ENCODE measurements at places on chromosomes 1 and 21. TPM values are rescaled to one million over a fixed set of nuclear protein-coding genes. Genes with fewer than 3 reads are reported as not detected.

The C1orf185 gene
- total RNA-seq, result not detected

The FOXD2 gene
- 1.6 TPM for total RNA-seq

The TNFSF18 gene
- total RNA-seq, result 0.23 TPM

GRCh38 chr1:164771619-164772361 is 212.8 kb downstream of the PBX1 start:
- DNase-seq, result peak; percentile 88

- DNase-seq, result peak; percentile 31
Measured at GRCh38 chr1:193069748-193070385, 10.5 kb downstream of the RO60 start.

GRCh38 chr1:59985911-59986515 is 59.4 kb upstream of the CYP2J2 start:
- DNase-seq, result no peak

DNA sequence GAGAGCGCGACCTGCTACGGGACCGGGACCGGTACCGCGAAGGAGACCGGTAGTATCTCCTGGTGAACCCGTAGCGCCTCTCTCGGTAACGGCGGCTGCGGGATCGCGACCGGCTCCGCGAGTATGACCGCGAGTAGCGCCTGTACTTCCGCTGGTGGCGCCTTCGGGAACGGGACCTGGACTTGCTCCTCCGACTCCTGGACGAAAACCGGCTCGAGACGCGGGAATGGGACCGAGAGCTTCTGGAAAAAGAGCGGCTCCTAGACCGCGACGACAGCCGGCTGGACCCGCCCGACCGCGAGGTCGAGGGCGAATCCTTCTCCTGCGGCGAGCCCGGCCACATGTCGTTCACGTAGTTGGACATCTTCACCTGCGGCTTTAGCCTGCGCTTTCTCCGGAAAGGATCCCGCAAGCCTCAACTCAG is 642 bp downstream of the RSRP1 start:
- DNase-seq, result no peak

GRCh38 chr1:206000641-206001339 is 2.4 kb downstream of the RAB7B start:
- DNase-seq, result no peak

DNA sequence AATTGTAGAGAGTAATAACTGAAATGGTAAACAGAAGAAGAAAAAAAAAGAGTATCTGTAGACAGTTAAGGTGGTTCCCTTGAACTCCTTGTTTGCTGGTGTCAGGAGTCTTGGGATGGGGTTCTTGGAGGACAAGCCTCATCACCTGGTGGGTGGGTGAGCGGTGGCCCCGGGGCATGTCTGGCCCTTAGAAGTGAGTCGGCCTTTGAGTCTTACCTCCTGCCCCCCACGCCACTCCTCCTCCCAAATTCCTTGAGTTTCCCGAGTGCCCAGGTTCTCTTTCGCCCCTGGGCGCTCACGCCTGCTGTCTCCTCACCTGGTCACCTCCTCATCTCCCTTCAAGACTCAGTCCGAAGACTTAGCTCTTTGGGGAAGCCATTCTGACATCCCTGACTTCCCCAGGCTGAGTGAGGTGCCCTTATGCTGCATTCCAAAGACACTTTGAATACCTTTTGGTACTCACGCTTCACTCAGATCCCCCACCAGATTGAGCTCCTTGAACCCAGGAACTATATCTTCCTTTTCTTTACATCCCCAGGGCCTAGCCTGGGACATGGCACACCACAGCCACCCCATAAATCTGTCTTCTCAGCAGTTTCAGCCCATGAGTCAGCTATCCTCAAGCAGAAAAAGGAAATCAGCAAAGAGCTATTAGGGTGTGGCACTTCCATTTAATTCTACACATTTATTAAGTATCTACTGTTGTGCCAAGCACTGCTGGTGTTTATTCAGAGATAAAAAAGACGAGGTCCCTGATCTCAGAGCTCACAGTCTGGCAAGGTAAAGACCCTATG is 13.5 kb upstream of the IKBKE start:
- DNase-seq, result no peak

DNA sequence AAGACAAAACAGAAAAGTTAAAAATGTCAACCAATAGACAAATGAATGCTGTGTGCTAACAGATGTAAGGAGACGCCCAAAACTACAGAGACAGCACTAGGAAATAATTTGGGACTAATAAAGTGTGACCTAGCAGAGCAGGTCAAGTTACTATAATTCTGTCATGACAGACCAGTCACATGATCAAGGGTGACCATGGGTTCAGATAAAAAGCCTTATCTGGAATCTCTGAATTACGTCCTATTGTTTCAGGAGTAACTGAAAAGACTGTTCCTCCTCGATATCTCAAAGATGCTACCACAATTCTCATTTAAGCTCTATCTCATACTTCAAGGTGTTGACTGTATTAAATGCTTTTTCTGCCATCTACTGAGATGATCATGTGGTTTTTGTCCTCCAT is 31.6 kb downstream of the PARP1 start:
- no peak for DNase-seq

- DNase-seq, result no peak
Measured at GRCh38 chr1:38529946-38530345, 329.6 kb downstream of the RRAGC start.

DNA sequence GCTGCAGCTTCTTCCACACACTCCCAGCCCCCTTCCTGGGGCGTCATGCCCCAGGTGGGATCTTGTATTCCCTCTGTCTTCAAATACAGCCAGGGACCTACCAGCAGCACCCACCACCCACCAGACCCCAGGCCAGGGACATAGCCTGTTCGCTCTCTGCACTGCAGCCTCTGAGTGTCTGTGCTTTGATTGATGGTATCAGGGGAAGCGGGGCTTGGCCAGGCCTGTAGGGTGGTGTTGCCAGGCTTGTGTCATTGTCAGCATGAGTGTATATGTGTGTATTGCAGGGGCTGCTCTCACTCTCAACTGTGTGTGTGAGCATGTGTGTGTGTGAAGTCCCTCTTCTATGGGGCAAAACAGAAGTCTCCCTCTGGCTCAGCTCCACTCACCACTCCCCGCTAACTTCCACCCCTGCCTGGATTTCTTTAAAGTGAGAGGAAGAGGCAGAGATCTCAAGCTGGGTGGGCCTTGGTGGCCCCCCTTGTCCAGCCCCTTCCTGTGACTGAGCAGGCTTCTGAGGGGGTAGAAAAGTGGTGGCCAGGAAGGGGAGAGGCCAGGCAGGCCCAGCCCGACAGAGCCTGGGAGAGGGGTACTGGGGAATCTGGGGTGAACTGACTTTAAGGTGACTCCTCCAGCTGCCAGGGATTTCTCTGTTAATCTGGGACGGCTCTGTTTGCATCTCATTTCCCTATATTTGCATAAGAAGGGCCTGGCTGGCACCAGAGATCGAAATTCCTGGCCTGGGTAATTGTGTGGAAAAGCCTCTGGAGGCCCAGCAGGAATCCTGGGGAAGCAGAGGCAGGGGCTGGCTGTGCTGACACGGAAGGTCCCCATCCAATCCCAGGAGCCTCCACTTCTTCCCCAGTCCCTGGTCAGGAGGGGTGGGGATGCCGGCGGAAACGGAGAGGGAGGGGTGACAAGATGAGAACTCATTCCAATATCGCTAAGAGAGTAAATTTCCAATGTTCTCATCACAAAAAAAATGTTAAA is 18.6 kb upstream of the ADGRB2 start:
- DNase-seq, result no peak
